Aortic smooth muscle cell (primary cell): ENCODE measurements at places on chromosomes 7 and 10. TPM values are rescaled to one million over a fixed set of nuclear protein-coding genes. Genes with fewer than 3 reads are reported as not detected.

The CYTH3 gene
- total RNA-seq, result 28.8 and 37.2 TPM in 2 replicates

The EXOC6 gene
- 14.5 and 16.8 TPM in 2 replicates for total RNA-seq

The GPR26 gene
- not detected in 2 replicates for total RNA-seq

The CCDC136 gene
- 5.8 and 7.6 TPM in 2 replicates for total RNA-seq

The CPVL gene
- 0.13 TPM in 1 of 2 replicates, not detected in the other for total RNA-seq

The ZNF37A gene
- total RNA-seq, result 9.9 and 10.7 TPM in 2 replicates

The OPN1SW gene
- not detected in 2 replicates for total RNA-seq

The EPHB6 gene
- 14.0 and 23.1 TPM in 2 replicates for total RNA-seq

The LIPK gene
- not detected in 2 replicates for total RNA-seq

The CALY gene
- total RNA-seq, result not detected in 2 replicates

The TBX20 gene
- total RNA-seq, result 7.5 and 12.0 TPM in 2 replicates

The CPA1 gene
- total RNA-seq, result not detected in 2 replicates

The MRC1 gene
- total RNA-seq, result under 0.01 and 0.37 TPM in 2 replicates

The FAM107B gene
- 49.9 and 73.2 TPM in 2 replicates for total RNA-seq

The HELLS gene
- 23.5 and 38.8 TPM in 2 replicates for total RNA-seq

The TAS2R3 gene
- total RNA-seq, result 0.92 and 1.5 TPM in 2 replicates

The LRRC4 gene
- 0.06 and 0.13 TPM in 2 replicates for total RNA-seq

The RASSF4 gene
- total RNA-seq, result 12.1 and 12.6 TPM in 2 replicates

The TMEM139 gene
- not detected in 2 replicates for total RNA-seq

The VWC2 gene
- not detected in 2 replicates for total RNA-seq

The CTAGE6 gene
- 0.13 and 0.62 TPM in 2 replicates for total RNA-seq

The CDC14C gene
- not detected in 2 replicates for total RNA-seq

The AP4M1 gene
- total RNA-seq, result 24.2 and 24.6 TPM in 2 replicates

The SLC26A5 gene
- total RNA-seq, result not detected in 2 replicates
